ENCODE measurements at places on chromosomes 3 and 15. TPM values are rescaled to one million over a fixed set of nuclear protein-coding genes. Genes with fewer than 3 reads are reported as not detected.

DNA sequence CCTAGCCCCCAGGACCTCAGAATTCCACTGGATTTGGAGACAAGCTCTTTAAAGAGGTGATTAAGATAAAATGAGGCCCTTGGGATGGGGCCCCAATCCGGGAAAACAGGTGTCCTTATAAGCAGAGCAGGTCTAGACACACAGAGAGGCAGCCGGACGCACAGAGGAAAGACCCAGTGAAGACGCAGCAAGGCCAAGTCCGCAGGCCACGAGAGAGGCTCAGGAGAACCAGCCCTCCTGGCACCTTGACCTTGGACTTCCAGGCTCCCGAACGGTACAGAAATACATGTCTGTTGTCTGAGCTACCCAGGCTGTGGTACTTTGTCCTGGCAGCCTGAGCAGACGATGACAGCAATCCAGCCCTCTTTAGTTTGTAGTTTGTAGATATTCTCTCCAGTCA is 324.5 kb downstream of the OCA2 start:
- no peak overlapping the region for H3K27ac ChIP-seq
- no peaks in the 10 kb centered on the region for H3K4me1 ChIP-seq
- no peak for DNase-seq
- H3K4me3 ChIP-seq = no peak overlapping the region

DNA sequence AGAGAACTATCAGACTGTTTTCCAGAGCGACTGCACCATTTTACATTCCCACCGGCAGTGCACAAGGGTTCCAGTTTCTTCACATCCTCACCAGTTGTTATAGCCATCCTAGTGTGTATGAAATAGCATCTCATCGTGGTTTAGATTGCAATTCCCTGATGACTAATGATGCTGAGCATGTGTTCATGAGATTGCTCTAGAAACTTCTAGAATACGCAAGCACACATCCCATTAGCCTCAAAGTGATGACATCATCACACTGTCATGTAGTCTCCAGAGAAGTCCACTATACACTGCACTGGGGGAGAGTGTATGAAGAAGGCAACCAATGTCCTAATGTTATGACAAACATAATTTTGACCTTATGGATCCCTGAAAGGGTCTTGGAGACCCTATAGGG is 30.1 kb downstream of the FBLN2 start:
- H3K4me3 ChIP-seq = no peak overlapping the region
- H3K27me3 ChIP-seq = peaks cover 2% of the 10 kb centered on the region
- no peaks in the 10 kb centered on the region for H3K36me3 ChIP-seq
- no peaks in the 10 kb centered on the region for H3K4me1 ChIP-seq

DNA sequence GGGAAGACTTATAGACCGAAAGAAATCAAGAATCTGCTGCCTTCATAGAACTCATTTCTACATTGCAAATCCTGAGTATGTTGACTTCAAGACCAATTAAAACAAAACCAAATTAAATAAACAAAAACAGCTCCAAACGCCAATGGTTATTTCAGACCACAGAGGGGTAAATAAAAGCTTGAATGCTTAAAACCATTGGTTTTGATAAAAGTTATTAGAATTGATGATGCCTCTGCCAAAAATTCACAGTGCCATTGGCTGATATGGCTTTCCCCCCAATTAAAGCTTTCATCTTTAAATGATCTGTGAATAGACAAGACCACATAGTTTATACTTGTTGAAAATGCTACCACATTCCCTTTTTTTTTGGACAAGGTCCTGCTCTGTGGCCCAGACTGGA is 188.5 kb downstream of the NFKBIZ start:
- no peak overlapping the region for H3K4me3 ChIP-seq
- H3K27ac ChIP-seq = no peak overlapping the region
- peaks cover 12% of the 10 kb centered on the region for H3K27me3 ChIP-seq
- H3K36me3 ChIP-seq = peaks cover 12% of the 10 kb centered on the region
- peaks cover 13% of the 10 kb centered on the region for H3K4me1 ChIP-seq
- DNase-seq = no peak

DNA sequence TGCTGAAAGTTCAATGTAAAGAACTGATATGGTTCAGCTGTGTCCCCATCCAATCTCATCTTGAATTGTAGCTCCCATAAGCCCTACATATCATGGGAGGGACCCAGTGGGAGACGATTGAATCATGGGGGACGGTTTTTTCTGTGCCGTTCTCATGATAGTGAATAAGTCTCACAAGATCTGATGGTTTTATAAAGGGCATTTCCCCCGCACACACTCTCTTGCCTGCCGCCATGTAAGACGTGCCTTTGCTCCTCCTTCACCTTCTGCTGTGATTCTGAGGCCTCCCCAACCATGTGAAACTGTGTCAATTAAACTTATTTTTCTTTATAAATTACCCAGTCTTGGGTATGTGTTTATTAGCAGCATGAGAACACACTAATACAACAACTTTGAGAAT is 86.5 kb upstream of the TNFSF10 start:
- H3K36me3 ChIP-seq = peaks cover 10% of the 10 kb centered on the region
- H3K27ac ChIP-seq = no peak overlapping the region
- H3K27me3 ChIP-seq = no peaks in the 10 kb centered on the region
- H3K4me3 ChIP-seq = no peak overlapping the region
- no peak for DNase-seq
- H3K4me1 ChIP-seq = peaks cover 22% of the 10 kb centered on the region

PLOD2 gene
- total RNA-seq = 2.0 TPM

LYZL4 gene
- total RNA-seq = not detected
